Stimulated activated CD4-positive, alpha-beta T cell treated with anti-CD3 and anti-CD28 coated beads, TNF-alpha, amount 100 ng/mL, for 4 hours (primary cell): ENCODE measurements at places on chromosomes 2 and 18.

- no peak for DNase-seq
These were observed 14.2 kb downstream of the UBXN2A start for GRCh38 chr2:23954325-23955014.

DNA sequence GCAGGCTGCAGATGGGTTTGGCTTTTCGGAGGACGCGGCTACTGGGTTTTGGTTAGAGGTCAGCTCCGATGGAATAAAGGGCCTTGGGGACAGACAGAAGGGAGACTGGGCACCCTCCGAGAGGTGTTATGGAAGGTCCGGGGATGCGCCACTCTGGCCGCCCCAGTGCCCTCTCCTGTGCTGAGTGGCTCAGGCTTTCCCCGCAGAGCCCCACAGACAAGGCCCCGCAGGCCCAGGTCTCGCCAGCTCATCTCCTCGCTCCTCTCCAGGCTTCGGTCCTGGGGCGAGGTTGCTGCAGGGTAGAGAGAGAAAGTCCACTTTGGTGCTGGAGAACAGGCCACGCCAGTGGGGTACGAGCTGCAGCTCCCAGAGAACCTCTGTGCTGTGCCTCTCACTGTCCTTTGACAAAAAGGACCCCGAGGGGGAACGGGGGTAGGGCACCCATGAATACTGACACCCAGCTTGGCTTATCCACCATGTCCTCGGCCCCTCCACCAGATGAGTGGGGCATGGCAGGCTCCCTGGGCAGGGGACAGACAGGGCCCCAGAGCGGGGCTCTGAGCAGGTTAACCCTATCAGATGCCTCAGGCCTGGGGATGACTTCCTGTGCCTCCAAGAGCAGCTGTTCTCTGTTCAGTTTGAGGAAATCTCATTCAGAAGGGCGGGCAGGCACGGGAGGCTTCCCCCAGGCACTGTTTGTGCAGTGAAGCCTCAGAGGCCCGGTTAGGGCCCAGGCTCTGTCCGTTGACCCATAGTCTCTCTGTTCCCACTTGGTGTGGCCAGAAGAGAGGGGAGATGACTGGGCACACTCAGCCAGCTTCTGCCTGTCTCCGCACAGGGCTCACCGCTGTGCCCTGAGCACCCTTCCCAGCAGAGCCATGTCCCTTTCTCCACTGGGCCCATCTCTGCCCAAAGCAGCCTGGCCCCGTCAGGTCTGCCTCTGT lies 15.7 kb upstream of the CNNM3 start:
- no peak for DNase-seq

- DNase-seq = peak; percentile 92
These were observed at the start of gene CKAP2L for GRCh38 chr2:112764071-112765044. Gene CKAP2L (minus strand): TSS chr2:112764609. CDS start chr2:112764598, 11 bp downstream.

GRCh38 chr2:210519594-210519993 lies 36.8 kb upstream of the CPS1 start:
- DNase-seq = no peak

- no peak for DNase-seq
These were observed 13.7 kb downstream of the RBBP8 start for GRCh38 chr18:22946846-22947245.

- no peak for DNase-seq
These were observed 6.0 kb downstream of the SLC4A3 start for GRCh38 chr2:219633276-219634065.

GRCh38 chr18:54232485-54233227 lies 8.2 kb upstream of the MBD2 start:
- DNase-seq = no peak

- no peak for DNase-seq
These were observed 74.9 kb upstream of the AFF3 start for GRCh38 chr2:100217323-100217722.

DNA sequence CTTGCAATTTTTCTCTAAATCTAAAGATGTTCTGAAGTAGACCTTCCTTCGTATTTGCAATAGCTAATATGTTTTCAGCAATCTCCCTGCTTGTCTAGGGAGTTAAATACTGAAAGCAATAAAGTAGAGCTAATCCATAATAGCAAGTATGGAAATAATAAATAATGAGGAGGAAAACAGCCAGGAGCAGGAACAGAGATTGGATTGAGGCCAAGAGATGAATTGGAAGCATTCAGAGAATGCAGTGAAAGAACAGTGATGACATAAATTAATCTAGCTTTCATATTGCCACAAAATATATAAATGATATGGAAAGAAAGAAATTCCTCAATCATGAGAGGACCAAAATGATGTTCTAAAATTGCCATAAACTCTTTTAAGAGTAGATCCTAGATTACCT lies 679.7 kb downstream of the METTL4 start:
- DNase-seq = no peak
